ENCODE measurements at places on chromosomes 16 and 17.

DNA sequence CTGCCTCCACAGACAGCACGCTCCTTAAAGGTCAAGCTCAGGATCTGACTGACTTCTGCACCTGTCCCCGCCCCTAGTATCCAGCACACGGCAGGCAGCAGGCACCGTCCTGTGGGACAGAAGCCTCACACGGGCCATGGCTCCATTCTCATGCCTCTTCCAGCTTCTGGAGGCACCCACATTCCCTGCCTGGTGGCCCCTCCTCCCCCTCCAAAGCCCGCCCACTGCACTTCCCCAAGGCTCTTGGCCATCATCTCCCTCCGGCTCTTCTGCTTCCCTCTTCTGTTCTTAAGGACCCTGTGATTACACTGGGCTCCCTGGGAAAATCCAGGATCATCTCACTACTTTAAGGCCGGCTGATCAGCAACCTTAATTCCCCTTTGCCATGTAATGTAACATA, 3.5 kb downstream of the CANT1 start:
- DNase-seq = no peak

DNA sequence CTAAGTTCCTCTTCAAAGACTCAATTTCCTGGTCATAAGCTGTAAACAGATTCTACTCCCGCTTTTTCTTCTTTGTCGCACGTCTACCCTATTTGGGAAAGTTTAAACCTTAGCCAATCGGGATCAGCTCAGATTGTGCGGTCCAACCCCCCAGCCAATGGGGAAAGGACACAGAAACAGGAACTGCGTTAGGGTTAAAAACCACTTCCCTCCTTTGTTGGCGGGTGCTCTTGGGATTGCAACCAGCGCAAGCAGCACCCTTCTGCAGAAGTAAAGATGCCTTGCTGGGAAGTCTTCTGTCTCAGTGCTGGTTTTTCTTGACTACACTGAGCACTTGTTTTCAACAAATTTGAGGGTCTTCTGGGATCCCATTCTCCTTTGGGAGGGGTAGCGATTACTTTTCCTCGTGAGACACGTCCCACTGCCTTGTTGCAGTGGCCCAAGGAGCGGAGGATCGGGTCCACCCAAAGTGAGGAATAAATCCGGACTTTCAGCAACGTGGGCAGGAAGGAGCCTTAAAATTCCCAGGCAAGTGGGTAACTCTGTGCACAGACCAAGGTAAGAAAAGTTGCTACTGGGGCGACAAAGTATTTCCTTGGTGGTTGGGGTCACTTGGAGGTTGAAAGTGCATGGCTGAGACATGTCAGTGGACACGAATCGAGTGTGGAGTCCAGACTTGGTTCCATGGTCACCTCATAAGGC, 1.0 kb upstream of the YPEL3 start:
- DNase-seq = no peak

- DNase-seq = no peak
Measured at GRCh38 chr16:88748364-88748763, 36.7 kb downstream of the PIEZO1 start.

DNA sequence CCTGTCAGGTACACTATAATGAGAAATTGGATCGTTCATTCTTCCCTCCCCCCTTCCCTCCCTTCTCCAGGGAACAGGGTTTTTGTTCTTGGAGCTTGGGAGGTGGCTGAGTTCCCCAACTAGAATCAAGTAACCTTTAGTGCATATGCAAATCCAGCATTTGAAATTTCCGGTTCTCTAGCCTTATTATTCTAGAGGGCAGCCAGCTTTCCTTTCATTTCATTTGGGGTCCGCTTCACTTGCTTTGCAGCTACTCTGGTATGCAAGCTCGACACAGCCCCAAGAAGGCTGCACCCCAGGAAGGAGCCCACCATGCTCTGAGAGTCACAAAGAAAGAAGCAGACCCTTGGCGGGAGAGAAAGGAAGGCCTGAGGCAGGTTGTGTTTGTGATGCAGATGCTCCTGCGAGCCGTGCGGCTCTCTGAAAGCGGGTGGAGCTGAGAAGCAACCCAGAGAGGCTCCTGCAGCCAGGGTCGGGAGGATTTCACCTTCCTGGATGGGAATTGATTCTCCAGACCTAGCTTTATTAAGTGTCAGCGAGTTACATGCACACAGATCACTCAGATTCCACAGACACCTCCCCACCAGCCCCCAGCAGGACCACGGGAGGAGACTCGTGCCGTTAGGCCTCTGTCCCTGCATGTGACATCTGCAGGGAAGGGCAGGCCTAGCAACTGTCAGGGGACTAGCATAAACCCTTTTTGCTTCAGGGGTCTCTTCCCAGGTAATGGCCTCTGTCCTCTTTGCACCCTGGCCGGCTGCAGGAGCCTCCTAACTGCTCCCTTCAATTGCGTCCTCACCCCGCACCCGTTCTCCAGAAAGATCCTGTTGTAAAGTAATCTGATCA, 34.5 kb downstream of the PMM2 start:
- DNase-seq = peak; percentile 61

- DNase-seq = no peak
Measured at GRCh38 chr17:81479175-81480071, 33.2 kb downstream of the ACTG1 start.

- DNase-seq = no peak
Measured at GRCh38 chr17:57629470-57629869, 115.6 kb downstream of the CCDC182 start.

GRCh38 chr17:44979426-44979995, 11.4 kb upstream of the C1QL1 start:
- no peak for DNase-seq

- no peak for DNase-seq
Measured at GRCh38 chr16:15879255-15879811, 9.1 kb downstream of the CEP20 start.

DNA sequence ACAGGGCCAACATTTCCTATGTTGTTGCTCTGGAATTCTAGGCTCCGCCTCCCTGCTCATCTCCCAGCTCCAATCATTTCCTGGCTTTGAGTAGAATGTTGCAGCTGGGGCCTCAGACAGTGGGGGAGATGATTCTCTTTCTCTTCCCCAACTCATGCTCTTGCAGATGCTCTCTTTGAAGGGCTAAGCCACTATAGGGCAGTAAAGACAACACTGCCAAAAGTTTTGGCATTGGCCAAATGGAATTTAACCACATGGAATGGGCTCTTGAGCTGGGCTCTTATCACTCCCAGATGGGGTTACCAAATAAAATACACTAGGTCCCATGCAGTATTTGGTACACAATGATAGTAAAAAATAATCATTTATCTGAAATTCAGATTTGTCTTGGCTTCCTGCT, 19.6 kb upstream of the EFCAB13 start:
- DNase-seq = no peak

- DNase-seq = no peak
Measured at GRCh38 chr16:3881499-3881990, 1.0 kb upstream of the CREBBP start.

DNA sequence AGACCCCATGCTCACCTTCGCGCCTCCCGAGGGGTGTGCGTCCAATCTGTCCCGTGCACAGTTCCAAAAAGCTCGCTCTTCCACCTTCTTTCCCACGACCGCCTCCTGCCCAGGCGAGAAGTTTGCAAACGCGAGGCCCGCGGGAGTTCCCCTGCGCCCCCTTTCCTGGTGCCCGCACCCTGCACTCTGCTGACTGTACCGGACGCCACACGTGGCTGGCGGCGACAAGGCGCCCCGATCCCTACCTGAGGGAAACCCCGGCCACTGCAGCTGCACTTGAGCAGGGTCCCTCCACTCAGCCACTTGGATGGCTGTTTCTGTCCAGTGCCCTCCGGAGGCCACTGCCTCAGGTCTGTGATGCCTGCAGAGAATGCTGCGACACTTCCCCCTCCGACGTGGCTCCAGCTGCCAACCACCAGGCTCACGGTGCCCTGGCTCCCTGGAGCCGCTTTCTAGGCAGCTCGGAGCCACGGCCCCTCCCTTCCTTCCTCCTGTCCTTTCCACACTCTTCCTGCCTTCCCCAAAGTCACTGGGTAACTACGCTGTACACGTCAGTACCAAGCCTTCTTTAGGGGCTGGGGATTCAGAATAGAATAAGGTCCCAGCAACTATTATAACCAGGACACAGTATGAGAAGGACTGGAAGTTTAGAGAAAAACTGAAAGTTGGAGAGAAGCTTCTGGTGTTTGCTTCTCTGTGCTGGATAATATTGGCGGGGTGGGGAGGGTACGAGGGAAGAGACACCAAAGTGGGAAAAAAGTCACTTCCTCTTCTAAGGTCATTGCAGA, at the start of gene MLKL:
TSS of gene MLKL (minus strand) at position 425 of the 788 bp plus-strand sequence. CDS start 5,105 bp downstream, outside the sequence.
- DNase-seq = peak; percentile 60

- no peak for DNase-seq
Measured at GRCh38 chr16:89504091-89504490, 4.1 kb upstream of the SPG7 start.

GRCh38 chr17:74795327-74796020, 19.3 kb upstream of the NAT9 start:
- no peak for DNase-seq

GRCh38 chr17:40467281-40467867, 24.1 kb downstream of the IGFBP4 start:
- DNase-seq = no peak

DNA sequence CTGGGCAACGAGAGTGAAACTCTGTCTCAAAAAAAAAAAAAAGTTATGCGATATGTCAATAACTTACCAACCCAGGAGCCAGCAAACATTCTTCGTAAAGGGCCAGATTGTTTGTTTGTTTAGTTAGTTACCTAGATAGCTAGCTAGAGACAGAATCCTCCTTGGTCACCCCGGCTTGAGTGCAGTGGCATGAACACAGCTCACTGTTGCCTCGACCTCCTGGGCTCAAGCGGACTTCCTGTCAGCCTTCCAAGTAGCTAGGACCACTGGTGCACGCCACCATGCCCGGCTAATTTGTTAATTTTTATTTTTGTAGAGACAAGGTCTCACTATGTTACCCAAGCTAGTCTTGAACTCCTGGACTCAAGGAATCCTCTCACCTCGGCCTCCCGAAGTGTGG, 113.0 kb downstream of the LITAF start:
- no peak for DNase-seq

DNA sequence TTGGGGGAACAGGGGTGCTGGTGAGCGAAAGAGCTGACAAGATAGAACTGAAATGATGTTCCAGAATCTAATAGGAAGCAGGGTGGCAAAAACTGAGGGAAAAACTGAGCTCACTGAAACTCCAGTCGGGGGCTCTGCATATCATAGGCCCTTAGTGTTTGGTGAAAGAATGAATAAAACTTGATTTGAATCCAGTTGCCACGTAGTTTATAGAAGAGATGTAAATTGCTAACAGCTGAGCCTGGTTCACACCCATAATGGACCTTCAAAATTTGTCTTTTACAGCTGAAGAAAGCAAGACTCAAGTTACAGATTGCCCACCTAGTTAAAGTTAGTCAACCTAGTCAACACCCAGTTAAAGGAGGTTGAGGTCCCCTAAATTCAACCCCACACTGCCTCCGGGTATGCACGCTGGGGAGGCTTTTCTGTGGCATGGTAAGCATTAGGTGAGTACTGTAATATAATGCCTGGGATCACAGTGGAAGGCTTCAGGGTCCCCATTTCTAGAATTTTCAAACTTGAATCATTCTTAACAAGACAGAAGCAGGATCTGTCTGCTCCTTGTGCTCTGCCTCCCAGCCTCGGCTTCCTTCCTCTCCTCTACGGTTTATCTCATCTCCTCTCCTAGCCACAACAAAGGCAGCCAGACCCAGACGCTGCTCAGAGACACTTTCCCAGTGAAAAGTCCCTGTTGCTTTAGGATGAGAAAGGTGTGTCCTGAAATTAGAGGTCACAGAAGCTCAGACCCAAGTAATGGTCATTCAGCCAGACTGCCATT, 26.9 kb upstream of the SUPT4H1 start:
- DNase-seq = no peak

DNA sequence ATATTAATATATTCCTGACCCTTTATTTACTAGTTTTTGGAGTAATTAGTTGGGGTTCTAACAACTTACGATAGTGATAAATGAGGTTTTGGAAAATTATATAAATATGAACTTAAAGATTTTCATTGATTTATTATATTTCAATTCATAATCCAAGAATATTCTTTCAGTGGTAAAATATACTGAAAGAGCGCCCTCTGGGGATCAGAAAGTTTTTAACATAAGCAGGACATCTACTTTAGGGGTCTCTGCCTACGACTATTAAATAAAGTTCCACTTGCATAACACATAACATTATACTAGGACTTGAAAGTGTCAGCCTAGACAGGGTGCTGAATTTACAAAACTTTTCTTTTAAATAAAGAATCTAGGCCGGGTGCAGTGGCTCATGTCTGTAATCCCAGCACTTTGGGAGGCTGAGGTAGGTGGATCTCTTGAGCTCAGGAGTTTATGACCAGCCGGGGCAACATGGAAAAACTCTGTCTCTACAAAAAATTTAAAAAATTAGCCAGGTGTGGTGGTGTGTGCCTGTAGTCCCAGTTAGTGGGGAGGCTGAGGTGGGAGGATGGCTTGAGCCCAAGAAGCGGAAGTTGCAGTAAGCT, 15.6 kb downstream of the RFWD3 start:
- no peak for DNase-seq

- no peak for DNase-seq
Measured at GRCh38 chr16:48501516-48502377, 108.2 kb downstream of the N4BP1 start.
